ENCODE measurements at places on chromosomes 5 and 9.

- DNase-seq = no peak
Measured at GRCh38 chr9:74753650-74754049, 134.1 kb downstream of the TRPM6 start.

DNA sequence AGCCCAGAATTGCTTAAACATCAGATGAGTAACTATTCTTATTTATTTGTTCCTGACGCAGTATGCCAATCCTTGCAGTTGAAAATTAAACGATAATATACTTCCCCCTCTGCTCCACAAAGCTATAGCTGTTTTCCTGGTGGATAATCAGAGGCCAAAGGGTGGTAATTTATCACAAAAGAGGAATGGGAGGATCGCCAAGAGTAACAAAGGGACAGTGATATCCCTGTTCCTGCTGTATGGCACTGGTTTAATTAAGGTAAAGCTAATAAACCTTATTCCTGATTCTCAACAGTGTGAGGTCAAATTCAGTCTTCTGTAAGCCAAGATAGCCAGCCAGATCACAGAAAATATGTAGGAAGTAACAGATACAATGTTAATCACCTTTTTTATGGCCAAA lies 33.4 kb upstream of the PTGER4 start:
- DNase-seq = no peak

DNA sequence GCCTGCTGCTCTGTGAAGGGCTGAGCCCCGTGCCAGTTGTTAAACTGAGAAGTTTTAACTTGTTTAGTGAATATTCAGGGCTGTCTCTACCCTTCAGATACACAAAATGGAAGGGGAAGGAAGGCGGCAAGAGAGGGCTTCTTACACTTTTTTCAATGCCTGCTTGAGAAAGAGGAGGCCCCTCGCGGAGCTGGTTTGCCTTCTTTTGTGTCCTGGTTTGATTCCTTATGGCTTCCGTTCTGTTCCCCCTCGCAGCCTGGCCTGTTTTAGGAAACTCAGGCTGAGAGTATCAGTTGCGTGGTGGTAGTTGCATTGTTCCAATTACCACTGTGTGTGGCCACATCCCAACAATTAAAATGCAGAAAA lies 1.0 kb downstream of the FAM53C start:
- DNase-seq = no peak

GRCh38 chr5:81787474-81788242 lies 36.8 kb upstream of the SSBP2 start:
- DNase-seq = peak; percentile 69

- DNase-seq = no peak
Measured at GRCh38 chr5:1255081-1255561, 29.9 kb downstream of the SLC6A18 start.

GRCh38 chr9:2027543-2028160 lies 12.5 kb downstream of the SMARCA2 start:
- no peak for DNase-seq

DNA sequence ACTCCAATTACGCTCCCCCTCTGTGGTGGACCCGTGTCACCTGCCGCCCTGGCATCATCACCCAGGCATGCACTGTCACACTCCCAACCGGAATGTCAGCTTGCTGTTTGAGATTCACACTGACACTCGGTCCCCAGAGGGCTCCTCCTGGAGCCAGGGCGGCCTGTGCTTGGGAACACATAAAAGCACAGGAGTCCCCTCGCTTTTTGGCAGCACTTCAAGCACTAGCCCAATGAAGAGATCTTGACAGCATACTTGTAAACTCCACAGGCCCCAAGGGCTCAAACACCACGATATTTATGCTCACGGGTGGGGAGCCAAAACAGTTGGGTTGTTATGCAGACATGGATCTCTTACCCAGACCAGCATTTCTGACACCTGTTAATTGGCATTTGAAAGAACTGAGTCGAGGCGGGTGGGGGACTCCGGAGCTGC lies 90.8 kb upstream of the EGFLAM start:
- no peak for DNase-seq

- no peak for DNase-seq
Measured at GRCh38 chr9:115680231-115680630, 473.4 kb upstream of the PAPPA start.

DNA sequence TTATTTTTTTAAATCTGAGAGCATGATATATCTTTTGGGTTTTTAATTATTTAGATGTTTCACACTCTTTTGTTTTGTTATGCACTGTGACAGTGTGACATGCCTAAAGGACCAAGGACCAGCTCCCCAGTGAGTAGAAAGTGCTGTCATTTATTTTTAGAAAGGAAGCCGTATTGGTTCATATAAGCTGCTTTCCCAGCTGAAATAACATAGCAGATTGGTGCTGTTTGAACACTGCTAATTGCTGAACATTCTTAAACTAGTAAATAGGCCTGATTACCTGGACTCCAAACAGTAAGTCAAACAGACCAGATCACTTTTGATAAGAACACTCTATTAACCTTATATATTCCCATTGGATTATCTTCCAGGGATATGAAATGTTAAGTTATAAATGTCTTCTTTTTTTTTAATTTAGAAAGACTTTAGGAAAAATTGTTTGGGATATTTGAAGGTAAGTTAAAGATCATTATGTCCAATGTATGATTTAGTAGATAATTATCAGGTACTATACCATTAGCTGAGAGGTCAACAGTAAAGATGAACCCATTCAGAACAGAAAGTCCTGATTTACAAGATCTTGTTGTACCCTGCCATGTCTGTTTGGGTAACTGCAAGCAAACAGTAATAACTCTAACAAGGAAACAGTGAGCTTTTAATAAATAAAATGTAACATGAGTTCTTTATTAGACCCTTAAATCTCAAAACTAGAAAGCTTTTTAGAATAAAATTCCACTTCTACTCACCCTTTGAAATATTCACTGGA lies 27.8 kb upstream of the ELL2 start:
- DNase-seq = no peak

GRCh38 chr9:37954581-37954981 lies 50.7 kb upstream of the SLC25A51 start:
- no peak for DNase-seq

- no peak for DNase-seq
Measured at GRCh38 chr5:176596689-176597416, 13.1 kb downstream of the GPRIN1 start.

GRCh38 chr5:80181618-80182211 lies 74.1 kb downstream of the SERINC5 start:
- no peak for DNase-seq

- DNase-seq = peak; percentile 5
Measured at GRCh38 chr5:109558952-109559351, 130.8 kb upstream of the MAN2A1 start.

DNA sequence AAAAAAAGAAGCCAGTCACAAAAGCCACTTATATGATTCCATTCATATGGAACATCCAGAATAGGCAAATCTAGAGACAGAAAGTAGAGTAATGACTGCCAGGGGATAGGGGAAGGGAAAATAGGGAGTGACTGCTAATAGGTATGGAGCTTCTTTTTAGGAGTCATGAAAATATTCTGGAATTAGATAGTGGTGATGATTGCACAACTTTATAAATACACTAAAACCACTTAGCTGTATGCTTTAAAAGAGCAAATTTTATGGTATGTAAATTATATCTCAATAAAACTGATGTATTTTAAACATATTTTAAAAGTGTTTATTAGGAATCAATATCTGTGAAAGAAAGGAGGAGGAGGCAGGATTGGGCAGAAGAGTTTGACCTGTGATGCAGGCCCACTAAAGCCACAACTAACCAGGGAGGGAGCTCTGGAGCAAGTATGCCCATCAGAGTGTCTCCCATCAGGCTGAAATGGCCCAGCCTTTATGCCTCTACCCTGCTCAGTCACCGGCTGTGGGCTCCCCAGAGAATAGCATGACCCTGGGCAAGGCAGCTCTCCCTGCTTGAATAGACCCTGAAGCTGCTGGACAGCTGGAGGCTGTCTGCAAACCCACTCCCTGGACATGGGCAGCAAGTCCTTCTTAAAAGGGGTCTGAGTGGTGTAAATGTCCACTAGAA lies 96.0 kb upstream of the SLC44A1 start:
- DNase-seq = no peak

GRCh38 chr9:126183266-126183665 lies 143.4 kb upstream of the MVB12B start:
- DNase-seq = no peak

- no peak for DNase-seq
Measured at GRCh38 chr9:14056316-14056861, 257.6 kb downstream of the NFIB start.

DNA sequence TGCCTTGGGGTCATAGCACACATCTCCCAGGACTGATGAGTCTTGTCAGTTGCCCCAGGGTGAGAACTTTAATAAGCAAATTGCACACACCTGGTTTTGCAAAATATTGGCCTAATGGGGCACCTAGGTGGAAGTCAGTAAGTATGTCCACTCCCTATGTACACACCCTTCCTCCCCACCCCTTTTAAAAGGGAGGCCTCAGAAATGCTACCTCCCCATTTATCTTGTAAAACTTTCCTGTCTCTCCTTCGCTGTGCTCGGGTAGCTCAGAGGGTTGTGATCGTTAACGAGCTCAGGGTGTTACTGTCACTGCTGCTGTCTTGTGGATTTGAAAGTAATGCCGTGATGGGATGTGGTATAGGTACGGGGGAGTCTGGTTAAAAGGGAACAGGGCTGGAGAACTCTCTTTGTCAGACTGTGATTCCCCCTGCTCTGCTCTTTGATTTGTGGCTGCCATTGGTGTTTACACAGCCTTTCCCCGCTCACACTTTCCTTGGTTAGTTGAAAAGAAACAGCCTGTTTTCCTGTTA lies 26.2 kb downstream of the ZNF462 start:
- no peak for DNase-seq

GRCh38 chr5:14265570-14265969 lies 122.4 kb downstream of the TRIO start:
- DNase-seq = peak; percentile 79

DNA sequence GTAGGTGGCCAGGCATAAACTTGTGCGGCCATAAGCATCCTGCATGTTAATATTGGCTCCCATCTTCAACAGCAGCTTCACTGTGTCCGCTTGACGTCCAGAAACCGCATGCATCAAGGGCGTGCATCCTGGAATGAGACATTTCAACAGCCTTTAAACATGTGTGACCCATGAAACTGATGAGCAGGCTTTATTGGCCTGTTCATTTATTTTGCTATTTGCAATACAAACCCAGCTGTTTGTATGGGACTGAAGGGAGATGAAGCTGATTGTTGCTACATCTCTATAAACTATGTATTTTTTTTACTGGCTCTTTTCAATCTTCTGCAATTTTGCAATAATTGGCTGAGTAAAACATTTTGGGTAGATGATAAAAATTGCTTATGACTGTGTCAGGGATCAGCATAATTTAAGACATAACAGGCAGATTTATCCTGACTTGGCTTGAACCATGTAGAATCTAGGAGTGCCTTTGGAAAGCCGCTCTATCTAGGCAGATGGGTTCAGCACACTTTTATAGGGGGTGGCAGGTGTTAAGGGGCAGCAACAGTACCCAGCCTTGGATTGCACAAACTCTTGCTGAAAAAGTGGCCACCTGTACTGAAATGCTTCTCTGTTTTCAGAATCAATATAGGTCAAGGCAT lies 56.9 kb downstream of the ANKRD55 start:
- DNase-seq = peak; percentile 78

- no peak for DNase-seq
Measured at GRCh38 chr5:105752801-105753200, 1917.9 kb downstream of the EFNA5 start.

DNA sequence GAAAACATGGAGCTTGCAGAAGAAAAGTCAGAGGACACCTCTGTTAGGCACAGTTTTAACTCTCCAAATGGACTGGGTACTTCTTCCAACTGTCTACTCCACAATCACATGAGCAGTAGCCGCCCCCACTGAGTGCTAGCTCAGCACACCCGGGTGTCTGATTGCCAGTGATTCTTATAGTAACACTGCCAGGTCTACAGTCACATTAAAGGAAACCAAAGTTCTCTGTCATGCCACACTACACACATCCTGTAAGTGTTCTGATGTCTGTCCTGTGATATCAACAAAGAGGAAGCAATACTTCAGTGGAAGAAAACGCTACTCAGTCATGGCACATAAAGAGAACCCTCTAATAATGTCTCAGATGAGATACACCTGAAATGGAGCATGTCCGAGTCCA lies at the start of gene HAVCR2:
Gene HAVCR2, minus strand, starts transcription at position 69 of the 400 bp plus-strand sequence. Its CDS starts 61 bp downstream, at position 8.
- DNase-seq = no peak

DNA sequence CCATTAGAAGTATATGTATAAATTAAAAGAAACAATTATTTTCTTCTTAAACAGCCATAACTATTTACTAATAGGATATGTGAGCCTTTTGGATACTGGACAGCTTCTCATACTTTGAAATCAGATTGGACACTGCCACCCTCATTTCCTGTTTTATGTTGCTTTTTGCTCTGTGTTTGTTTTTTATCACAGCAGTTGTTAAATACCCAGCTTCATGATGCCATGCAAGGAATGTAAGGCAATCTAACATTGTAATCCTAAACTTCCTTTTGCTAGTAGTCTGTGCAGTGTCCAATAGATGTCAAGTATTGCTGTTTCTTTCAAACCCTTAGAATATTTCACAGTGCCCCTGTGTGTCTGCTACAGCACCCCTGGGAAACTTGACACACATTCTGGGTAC lies 56.2 kb downstream of the CNTLN start:
- no peak for DNase-seq

- DNase-seq = no peak
Measured at GRCh38 chr9:117464941-117465616, 50.2 kb upstream of the ASTN2 start.

DNA sequence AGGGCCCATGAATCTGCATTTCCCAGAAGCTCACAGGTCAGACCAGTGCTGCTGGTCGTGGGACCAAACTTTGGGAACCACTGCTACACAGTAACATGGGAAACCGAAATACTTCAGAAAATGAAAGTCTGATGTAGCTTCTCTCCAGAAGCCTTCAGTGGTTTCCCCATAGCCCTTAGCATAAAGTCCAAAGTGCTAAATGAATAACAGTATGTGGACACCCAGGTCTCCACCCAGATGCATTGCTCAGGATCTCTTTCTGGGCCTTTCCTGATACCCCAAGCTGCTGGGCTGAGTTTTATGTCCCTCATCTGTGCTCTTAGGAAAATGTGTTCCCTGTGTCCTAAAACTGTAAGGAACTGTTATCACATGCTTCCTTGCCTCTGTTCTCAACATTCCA lies 100.4 kb downstream of the NFIB start:
- no peak for DNase-seq

GRCh38 chr5:150599917-150600511 lies 40.4 kb upstream of the SYNPO start:
- DNase-seq = no peak

DNA sequence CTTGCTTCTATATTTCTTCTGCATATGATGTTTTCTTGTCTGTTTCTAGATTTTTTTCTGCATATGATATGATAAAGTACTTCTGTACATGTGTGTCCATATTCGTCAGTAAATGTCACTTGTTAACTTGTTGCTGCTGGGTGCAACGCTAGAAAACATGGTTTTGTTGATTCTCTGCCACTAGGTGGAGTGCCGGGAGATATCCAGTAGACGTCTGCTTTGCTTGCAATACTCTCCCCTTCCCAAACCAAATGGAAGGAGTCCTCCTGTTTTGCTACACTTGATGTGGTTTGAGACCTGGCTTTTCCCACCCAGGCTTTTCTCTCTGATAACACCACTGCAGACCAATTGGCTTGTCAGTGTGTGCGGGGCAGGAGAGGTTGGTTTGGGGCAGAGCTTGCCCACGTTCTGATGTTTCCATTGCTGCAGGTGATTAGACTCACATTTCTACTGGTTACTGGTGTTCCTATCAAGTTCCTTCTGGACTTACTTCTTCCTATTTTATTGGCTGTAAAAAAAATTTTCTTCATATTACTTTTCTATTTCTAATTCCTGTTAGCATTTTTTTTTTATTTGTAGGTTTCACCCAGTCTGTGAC lies 900.0 kb upstream of the CDH10 start:
- no peak for DNase-seq
